Bronchus fibroblast of lung (primary cell): ENCODE measurements at places on chromosomes 13 and 19. TPM values are rescaled to one million over a fixed set of nuclear protein-coding genes. Genes with fewer than 3 reads are reported as not detected.

IRGC gene
- total RNA-seq = not detected in 2 replicates

PGLYRP2 gene
- not detected in 2 replicates for total RNA-seq

LPAR2 gene
- total RNA-seq = 3.9 and 4.2 TPM in 2 replicates

C13orf46 gene
- total RNA-seq = not detected in 2 replicates

PLIN4 gene
- 0.15 and 0.17 TPM in 2 replicates for total RNA-seq

CERS4 gene
- total RNA-seq = 6.7 and 9.1 TPM in 2 replicates

CGB8 gene
- total RNA-seq = not detected in 2 replicates

FGF22 gene
- 0.30 and 0.34 TPM in 2 replicates for total RNA-seq

LGALS4 gene
- 0.15 TPM in 1 of 2 replicates, not detected in the other for total RNA-seq

KLK4 gene
- not detected in 2 replicates for total RNA-seq

KLK7 gene
- not detected in 2 replicates for total RNA-seq

ZSCAN4 gene
- not detected in 2 replicates for total RNA-seq

DBP gene
- 4.2 and 4.5 TPM in 2 replicates for total RNA-seq

DCT gene
- not detected in 2 replicates for total RNA-seq

SIGLEC8 gene
- total RNA-seq = not detected in 2 replicates

ZNF790 gene
- total RNA-seq = 1.9 and 2.2 TPM in 2 replicates

KRTDAP gene
- total RNA-seq = not detected in 2 replicates

ZNF283 gene
- total RNA-seq = 1.8 and 3.5 TPM in 2 replicates

ELSPBP1 gene
- total RNA-seq = not detected in 2 replicates

MYO16 gene
- 0.15 and 0.17 TPM in 2 replicates for total RNA-seq

LRRC4B gene
- under 0.01 TPM in 1 of 2 replicates, not detected in the other for total RNA-seq

KIRREL2 gene
- total RNA-seq = under 0.01 TPM in 2 replicates

ZNF180 gene
- 6.6 and 7.7 TPM in 2 replicates for total RNA-seq

NLRP4 gene
- total RNA-seq = not detected in 2 replicates

GAPDHS gene
- total RNA-seq = not detected in 2 replicates

SYNGR4 gene
- not detected in 2 replicates for total RNA-seq

GARIN5A gene
- 0.84 and 1.3 TPM in 2 replicates for total RNA-seq

TPTE2 gene
- total RNA-seq = not detected in 2 replicates

IGFL1 gene
- total RNA-seq = not detected in 2 replicates

GMIP gene
- total RNA-seq = 5.6 and 5.9 TPM in 2 replicates

FAM83E gene
- total RNA-seq = 0.45 and 0.50 TPM in 2 replicates

MAMSTR gene
- total RNA-seq = 5.0 and 5.2 TPM in 2 replicates

PROSER1 gene
- 5.2 and 10.6 TPM in 2 replicates for total RNA-seq

CGB2 gene
- total RNA-seq = 0.34 TPM in 1 of 2 replicates, not detected in the other

NEK5 gene
- total RNA-seq = 0.34 TPM in 1 of 2 replicates, not detected in the other

GTF3A gene
- 243 and 273 TPM in 2 replicates for total RNA-seq

SHC2 gene
- total RNA-seq = 0.30 and 0.34 TPM in 2 replicates

NCR1 gene
- not detected in 2 replicates for total RNA-seq

NXNL1 gene
- total RNA-seq = not detected in 2 replicates

DPF1 gene
- total RNA-seq = 3.5 and 3.6 TPM in 2 replicates

OR7C1 gene
- not detected in 2 replicates for total RNA-seq

EXOC3L2 gene
- total RNA-seq = not detected in 2 replicates
